ENCODE measurements at places on chromosomes 1 and 21.

GRCh38 chr1:108644984-108645383 lies 15.9 kb downstream of the HENMT1 start:
- no peak for DNase-seq

DNA sequence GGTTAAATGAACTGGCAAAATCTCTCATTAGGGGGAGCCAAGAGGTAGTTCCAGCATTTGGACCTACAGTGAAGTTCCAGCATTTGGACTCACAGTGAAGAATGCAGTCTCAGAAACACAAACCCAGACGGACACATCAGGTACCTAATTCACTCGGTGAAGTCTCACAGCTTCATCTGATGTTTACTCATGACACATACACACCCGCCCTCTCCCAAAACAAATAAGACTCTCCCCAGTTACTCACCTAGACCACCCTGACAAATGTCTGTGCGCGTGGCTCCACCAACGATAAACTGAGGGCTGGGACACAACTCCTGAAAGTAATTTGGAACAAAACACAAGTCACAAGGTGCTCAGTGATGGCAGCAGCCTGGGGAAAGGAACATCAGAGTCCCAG lies 11.4 kb downstream of the CAPN8 start:
- DNase-seq = no peak

DNA sequence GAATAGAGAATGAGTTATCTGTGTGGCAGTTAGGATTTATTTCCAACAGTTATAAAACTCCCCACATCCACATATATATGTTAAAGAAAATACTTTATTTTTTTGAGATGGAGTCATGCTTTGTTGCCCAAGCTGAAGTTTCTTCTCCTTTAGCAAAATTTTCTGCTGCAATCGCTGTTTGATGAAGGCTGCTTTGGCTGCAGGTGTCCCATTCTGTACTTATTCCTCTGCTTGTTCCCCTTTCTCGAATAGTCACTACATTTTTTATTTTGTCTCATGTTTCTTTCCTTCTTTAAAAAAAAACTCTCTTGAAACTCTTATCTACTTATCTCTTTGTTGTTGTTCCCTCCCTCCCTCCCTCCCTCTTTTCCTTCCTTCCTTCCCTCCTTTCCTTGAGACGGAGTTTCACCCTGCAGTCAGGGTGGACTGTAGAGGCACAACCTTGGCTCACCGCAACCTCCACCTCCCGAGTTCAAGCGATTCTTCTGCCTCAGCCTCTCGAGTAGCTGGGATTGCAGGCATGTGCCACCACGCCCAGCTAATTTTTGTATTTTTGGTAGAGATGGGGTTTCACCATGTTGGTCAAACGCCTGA lies 10.6 kb downstream of the OR2W3 start:
- DNase-seq = no peak

DNA sequence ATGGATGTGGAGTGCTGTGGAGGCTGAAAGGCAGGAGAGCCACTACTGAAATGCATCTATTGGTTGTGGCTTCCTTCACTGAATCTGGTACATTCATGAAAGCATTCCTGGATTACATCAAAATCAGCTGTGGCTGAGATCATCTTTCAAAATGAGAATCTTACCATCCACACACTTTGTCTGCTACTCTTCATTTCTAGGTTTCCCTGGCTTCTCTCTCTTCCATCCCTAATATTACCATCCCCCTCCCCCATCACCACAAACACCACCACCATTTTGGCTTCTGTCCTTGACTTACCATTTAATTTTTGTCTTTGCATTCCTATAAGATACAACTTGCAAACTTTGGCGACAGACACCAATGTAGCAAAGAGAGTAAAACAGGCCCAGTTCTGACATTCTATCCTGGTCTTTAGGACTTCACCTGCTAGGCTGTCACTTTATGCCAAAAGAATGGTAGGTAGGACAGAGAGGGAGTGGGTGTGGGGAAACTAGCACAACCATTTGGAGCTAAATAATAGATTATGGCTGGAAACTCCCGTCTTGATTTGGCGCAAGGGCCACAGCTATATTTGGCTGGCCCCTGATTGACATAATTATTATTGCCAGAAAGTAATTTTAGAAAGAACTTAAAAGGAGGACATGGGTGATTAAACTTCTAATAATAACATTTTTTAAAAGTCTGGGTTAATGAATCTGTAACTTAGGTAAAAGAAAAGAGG lies 15.1 kb upstream of the DUSP10 start:
- DNase-seq = no peak

DNA sequence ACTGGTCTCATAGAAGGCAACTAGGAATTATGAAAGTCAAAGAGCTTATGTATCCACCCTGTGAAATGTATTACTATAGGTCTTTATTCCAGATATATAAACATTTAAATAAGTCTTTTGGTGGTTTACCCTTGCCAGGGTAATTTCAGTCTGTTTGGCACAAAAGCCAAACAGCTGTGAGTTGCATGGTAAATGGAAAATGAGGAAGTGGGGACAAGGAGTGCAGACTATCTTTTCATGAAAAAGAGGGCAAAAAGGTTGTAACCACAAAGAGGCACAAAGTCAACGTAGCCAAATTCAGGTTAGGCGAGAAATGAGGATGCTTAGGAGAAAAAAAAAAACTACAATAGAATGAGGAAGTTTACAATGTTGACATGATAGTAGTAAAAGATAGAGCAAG lies 492.3 kb upstream of the PRMT6 start:
- DNase-seq = no peak

DNA sequence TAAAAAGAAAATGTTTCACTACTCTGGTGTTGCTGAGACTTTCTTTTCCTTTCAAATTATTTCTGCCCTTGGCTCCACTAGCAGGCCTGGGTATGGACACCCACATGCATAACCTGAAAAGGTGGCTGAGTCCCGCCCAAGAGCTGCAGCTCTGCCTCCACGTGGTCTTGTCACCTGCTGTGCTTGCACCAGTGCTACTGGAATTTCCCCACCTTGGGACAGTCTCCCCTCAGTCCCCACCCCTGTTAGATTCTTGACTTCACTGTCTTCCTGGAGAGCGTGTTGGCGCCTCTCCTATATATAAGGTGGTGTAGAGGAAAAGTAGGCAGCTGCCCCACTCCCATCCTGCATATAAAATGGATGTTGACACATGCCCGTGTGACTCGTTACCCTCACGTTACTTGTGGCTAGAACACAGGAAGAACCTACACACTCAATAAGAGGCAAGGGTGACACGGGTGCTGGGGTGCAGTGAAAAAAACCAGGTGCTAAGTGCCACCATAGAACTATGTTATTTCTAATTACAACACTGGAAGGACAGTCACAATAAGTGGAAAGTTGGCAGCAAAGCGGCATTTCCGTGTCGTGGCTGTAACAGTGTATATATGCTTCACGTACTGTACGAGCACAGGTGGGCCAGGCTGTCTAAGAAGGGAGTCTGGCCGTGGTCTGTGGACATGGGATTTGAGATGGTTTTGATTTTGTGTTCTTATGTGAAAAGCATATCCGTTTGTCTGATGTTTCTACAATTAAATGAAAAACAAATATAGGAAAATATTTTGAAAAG lies 61.0 kb downstream of the POFUT2 start:
- DNase-seq = no peak

DNA sequence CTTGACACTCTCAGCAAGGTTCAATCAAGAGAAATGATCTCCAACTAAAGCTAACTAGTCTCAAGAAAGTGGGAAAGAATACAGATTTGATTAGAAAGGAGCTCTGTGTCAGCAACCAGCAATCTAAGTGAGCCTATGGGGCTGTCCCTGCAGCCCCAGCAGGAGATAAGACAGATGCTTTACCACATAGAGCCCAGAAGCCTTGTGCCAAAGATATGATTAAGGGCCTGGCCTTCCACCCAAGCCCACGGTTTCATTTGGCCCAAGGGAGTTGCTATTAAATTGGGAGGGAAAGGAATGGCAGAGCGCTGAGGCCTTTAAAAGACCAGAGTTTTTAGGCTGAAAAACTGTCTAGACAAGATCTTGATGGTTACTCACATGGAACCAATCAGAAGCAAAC lies 74.8 kb downstream of the HLCS start:
- DNase-seq = no peak

- no peak for DNase-seq
Observed at GRCh38 chr1:244388961-244389360, 62.7 kb downstream of the ADSS2 start.

DNA sequence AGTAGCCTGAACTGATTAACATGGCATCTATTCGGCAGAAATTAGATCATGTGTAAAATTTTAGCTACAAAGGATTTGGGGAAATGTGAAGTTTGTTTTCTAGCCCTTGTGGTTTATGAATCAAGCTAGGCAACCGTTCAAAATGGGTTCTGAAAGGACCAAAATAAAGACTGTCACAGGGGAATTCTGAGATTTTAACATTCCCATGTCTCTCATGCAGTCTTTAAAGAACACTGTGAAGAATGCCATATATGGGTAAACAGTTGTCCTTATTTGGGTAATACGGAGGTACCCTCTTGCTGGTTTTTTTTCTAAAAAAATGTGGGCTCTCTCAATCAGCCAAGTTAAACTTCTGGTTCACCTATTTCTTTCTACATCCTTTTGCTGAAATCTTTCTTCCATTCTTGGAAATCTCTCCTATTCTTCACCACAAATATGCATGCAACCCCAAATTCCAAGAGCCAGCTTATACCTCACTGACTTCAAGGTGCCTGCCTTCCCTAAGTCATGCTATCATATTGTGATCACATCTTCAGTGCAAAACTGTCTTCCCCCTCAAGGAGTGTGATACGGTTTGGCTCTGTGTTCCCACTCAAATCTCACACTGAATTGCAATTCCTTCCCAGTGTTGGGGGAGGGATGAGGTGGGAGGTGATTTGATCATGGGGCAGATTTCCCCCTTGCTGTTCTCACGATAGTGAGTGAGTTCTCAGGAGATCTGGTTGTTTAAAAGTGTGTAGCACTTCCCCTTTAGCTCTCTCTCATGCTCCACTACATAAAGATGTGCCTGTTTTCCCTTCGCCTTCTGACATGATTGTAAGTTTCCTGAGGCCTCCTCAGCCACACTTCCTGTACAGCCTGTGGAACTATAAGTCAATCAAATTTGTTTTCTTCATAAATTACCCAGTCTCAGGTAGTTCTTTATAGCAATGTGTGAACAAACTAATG lies 308.7 kb downstream of the TTLL7 start:
- no peak for DNase-seq

GRCh38 chr1:215023155-215023832 lies 59.2 kb upstream of the KCNK2 start:
- no peak for DNase-seq

- no peak for DNase-seq
Observed at GRCh38 chr1:177032434-177032833, 132.1 kb downstream of the ASTN1 start.

- peak; percentile 97 for DNase-seq
Observed at GRCh38 chr1:151314137-151314875, 12.9 kb downstream of the PI4KB start.

DNA sequence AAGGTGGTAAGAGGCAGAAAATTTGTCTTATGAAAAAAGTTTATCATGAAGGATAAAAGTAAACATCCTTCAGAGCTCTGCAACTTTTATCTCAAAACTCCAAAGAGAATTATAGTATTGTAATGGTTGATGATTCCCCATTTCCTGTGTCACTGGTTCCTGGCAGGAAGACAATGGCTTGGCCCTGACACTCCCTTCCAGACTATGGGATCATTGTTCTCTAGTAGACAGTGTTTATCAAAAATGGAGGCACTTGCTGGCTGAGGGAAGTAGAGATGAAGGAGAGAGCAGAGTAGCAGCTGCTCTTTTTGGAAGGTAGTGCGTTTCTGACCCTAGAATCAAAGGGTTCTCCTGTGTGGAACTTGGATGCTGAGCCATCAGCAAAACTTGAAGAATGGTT lies 145.9 kb upstream of the ATP1B1 start:
- peak; percentile 94 for DNase-seq

DNA sequence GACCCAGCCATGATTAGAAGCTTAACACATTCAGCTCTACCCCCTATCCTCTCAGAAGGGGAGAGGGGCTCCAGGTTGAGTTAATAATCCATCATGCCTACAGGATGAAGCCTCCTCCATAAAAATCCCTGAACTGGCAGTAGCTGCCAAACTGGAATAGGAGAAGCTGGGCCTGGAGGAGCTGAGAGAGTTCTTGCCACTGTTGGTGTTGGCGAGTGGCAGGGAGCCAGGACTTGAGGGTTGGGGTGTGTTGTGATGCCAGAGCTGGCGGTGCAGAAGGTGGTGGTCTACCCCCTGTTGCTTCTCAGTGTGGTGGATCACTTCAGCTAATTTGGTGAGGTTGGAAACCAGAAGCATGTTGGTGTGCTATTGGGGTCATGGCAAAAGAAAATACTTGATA lies 36.5 kb downstream of the IVNS1ABP start:
- DNase-seq = no peak

GRCh38 chr1:193156822-193157142 lies 29.6 kb downstream of the B3GALT2 start:
- no peak for DNase-seq

DNA sequence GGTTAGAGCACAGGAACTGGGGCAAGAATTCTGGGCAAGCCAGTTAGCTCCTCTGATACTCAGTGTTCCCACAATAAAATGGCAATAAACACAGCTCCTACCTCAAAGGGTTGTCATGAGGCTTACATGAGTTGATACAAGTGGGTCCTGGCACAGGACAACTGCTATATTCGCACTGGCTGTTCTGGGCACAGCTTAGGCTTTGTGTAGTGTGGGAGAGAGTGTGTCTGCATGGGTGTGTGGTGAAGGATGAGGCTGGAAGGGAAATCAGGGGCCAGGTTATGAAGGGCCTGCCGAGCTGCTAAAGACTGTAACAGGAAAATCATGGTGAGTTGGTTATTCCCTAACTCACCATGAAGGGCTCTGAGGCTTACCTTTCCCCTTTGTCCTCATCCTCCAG lies 18.7 kb downstream of the ETV3 start:
- DNase-seq = no peak

- no peak for DNase-seq
Observed at GRCh38 chr1:161304927-161305866, 4.6 kb downstream of the MPZ start.

- DNase-seq = no peak
Observed at GRCh38 chr1:3692598-3692997, 40.3 kb downstream of the TP73 start.

DNA sequence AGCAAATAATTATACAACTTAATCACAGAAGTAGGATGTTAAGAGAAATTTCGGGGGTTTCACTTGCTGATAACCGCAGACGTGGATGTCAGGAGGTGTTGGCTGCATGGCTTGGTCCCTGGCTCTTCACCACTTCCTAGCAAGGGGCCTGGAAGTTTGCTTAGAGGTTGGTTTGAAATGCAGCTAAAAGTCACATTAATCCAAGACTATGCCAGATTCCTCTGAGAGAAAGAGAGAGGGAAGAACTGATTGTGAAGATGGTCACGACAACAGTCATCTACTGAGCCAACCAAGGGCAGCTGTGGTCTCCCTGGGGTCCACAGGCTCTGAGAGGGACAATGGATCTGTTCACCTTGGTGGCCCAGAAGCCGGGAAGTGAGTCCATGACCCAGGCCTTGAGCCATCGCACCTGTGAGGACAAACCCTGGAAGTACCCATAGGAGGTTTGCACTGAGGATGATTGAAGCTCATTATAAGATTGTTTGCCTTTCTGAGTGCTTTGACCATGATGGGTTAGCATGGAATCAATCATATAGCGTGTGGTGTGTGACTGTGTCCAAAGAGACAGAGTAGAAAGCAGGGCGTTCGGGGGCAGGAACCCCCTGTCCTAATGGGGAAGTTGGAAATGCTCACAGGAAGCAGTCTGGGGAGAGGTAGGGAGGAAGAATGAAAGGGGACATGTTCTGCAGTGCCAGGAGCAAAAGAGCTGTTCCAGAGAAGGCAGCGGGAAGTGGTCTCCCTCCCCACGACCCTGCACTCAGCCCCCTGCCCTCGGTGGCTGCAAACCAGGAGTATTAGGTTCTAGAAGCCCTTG lies 47.1 kb downstream of the UMODL1 start:
- no peak for DNase-seq

All from globus pallidus (tissue), 1 donor.